D341Med (cell line): ENCODE measurements at places on chromosomes 5 and 9.

GRCh38 chr5:178469975-178470759 lies 120.0 kb downstream of the COL23A1 start:
- DNase-seq: no peak

DNA sequence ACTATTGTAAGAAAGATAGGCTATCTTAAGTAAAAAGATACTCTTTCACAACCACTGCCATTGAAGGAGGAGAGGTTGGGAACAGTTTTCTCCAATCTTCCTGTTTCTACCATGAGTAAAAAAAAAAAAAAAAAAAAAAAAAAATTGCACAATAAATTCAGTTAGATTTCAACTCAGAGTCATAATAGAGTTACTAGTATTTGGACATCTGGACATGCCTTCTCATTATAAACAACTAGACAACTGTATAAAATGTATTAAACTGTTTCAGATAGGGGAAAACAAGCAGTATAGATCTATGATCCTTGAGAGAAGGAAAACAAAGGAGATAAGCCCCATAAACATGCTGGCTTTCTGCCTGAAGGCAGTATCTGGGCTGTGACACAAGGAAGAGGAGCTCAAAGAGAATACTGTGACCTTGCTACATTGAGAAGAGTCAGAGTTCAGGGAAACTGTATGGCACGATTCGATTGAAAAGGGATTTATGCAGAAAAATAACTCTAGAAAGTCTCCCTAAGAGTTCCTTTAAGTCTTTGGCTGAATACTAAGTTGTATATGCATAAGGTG lies 249.2 kb upstream of the POU5F2 start:
- no peak for DNase-seq

DNA sequence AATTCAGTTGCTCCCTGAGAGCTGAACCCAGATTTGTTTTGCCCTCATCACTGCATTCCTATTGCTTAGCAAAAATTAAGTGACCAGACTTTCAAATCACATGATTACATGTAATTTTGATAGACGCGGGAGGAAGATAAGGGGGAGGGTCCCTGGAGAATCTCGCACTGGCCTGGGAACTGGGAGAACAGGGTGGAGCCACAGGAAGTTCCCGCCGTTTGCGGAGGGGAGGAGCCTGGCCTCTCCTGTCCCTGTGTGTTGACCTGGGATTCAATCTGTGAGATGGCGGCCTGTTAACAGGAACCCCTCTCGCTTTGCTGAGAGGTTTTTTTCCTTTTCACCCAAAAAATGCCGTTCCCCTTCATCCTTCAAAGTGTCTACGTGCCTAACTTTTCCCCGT lies 142.9 kb upstream of the OR13F1 start:
- no peak for DNase-seq

DNA sequence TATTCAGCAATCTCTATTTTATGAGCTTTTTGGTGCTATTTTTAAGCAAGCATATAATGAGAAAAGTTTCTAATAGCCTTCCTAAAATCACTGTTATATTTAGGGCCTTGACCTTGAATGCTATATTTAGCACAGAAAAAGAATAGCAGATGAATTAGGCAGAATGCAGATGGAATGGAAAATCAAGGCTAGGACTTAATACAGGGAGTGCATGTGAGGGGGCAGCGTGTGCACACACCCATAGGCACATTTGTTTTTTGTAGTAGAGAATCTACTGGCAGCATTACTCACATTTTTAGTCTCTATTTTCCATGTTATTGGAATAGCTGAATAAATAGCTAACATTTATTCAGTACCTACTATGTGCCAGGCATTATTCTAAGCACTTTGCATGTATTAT lies 79.9 kb downstream of the SVEP1 start:
- DNase-seq: no peak

DNA sequence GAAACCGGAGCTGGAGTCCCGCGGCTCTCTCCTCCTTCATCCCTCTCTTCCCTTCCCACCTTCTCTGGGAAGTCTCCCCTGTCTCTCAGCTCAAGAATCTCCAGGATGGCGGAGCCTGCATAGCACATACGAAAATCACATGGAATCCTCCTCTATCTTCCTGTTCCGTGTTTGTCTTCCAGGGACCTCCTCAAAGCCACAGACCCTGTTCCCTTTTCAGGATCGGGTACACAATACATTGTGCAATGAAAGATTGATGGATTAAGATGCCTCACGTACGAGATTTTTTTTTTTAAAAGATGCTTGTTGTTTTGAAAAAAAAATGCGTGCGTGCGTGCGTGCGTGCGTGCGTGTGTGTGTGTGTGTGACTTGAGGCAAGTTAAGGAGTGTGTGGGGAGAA lies 46.6 kb upstream of the OLFM1 start:
- DNase-seq: no peak

GRCh38 chr5:102283102-102283797 lies 12.8 kb downstream of the SLCO4C1 start:
- no peak for DNase-seq

- DNase-seq: peak; percentile 49
Observed at GRCh38 chr9:25964239-25964638, 286.0 kb upstream of the TUSC1 start.

GRCh38 chr5:137037848-137038247 lies 461.3 kb downstream of the SPOCK1 start:
- no peak for DNase-seq

DNA sequence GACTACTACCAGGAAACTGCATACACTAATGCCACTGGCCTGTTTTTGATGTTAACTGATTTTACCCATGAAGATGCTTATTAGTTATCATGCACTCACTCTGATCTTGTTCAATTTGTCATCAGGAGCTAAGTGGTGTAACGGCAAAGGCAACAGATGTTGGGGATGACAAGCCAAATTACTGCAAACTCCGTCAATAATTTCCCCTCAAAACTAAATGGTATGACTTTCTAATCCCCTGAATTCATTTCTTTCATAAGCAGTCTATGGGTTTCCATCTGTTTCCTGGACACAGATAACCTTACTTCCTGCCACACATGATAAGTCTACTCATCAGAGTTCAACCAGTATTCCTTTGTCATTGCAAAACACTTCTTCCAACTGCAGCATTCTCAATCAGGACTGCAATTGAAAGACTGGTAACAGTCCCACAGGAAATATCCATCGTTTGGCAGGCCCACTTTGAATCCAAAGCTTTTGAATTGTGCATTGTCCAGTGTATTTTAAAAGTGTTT lies 96.2 kb upstream of the SMC2 start:
- DNase-seq: no peak

- DNase-seq: no peak
Observed at GRCh38 chr5:124580925-124581737, 165.3 kb downstream of the ZNF608 start.

DNA sequence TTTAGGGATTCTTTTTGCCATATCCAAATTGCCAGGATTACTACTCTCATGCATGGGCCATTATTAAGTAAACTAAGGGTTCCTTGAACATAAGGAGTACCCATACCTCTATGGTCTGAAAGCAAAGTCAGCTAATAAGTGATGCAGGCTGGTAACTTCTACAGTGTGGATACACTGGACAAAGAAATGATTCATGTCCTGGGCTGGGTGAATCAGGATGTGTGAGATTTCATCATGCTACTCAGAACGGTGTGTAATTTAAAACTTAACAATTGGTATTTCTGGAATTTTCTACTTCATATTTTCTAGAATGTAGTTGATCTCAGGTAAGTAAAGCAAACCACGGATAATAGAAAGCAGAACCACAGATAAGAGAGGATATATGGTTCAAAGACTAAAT lies 428.8 kb downstream of the CHSY3 start:
- no peak for DNase-seq

GRCh38 chr9:7813030-7813429 lies 13.5 kb upstream of the DMAC1 start:
- DNase-seq: no peak

- no peak for DNase-seq
Observed at GRCh38 chr5:74761241-74761640, 5.7 kb downstream of the GFM2 start.

DNA sequence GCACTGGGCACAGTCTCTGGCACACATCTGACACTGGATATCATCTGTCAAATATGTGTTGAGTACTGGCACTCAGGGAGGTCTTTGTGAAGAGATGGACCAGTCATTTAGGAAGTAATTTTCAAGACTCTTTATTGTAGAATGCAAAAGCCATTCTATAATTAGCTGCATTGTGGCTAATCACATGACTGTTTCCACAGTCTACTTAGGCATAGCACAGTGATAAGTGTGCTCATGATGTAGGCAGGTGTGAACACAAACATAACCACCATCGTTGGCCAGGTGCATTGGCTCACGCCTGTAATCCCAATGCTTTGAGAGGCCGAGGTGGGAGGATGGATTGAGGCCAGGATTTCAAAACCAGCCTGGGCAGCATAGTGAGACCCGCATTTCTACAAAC lies 62.2 kb downstream of the CFAP77 start:
- DNase-seq: no peak

DNA sequence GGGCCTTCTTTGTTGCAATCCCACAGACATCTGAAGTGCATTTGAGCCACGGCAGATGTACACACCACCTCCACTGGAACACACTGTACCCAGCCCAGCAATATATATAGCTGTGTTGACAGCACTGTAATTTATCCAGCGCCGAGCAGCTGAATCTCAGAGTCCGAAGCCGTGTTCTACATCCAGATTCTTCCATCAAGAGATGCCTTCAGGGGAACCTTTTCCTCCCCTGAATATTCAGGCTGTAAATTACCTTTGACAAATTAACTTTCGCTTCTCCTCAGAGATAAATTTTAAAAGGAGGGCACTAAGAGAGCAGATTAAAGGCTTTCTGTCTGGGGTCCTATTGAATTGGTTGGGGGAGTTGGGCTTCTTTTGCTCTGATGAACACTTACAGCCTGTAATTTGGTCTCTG lies 76.4 kb downstream of the ROR2 start:
- DNase-seq: no peak

DNA sequence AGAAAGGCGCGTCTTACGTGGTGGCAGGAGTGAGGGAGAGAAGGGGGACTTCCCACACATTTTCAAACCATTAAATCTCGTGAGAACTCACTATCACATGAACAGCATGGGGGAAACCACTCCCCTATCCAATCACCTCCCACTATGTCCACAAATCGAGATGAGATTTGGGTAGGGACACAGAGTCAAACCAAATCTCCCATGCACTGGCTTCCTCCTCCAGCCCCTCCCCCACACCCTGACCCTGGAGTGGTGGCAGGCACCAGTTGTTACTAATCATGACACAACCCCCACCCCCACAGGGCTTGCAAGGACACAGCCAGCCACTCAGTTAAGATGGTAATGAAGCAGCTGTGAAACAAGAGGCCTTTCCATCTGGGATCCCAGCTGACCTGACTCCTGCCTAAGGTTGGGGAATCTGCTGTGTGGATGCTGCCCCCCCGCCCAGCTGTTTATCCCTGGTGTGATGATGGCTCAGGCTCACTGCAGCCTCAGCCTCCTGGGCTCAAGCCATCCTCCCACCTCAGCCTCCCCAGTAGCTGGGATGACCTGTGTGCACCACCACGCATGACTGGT lies 57.1 kb upstream of the FUBP3 start:
- DNase-seq: no peak

GRCh38 chr5:117665121-117665520 lies 1090.5 kb upstream of the SEMA6A start:
- no peak for DNase-seq

DNA sequence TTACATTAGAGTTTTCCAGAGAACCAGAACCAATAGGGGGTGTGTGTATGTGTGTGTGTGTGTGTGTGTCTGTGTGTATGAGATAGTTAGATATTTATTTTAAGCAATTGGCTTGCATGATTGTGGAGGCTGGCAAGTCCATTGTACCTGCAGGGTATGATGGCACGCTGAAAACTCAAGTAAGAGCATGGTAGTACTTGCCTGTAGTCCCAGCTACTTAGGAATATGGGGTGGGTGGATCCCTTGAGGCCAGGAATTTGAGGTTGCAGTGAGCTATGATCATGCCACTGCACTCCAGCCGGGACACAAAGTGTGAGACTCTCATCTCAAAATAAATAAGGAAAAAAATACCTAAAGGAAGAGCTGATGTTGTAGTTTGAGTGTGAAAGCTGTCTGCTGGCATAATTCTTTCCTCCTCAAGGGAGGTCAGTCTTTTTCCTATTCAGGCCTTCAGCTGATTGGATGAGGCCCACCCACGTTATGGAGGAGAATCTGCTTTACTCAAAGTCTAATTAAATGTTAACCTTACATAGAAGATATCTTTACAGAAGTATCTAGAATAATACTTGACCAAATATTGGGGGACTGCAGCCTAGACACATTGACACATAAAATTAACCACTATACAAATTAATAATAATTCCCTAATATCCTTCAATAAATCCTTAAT lies 107.6 kb downstream of the FGF1 start:
- DNase-seq: no peak

- no peak for DNase-seq
Observed at GRCh38 chr5:172896465-172896864, 62.4 kb downstream of the ERGIC1 start.

GRCh38 chr9:73135394-73135793 lies 16.3 kb upstream of the ANXA1 start:
- DNase-seq: no peak

DNA sequence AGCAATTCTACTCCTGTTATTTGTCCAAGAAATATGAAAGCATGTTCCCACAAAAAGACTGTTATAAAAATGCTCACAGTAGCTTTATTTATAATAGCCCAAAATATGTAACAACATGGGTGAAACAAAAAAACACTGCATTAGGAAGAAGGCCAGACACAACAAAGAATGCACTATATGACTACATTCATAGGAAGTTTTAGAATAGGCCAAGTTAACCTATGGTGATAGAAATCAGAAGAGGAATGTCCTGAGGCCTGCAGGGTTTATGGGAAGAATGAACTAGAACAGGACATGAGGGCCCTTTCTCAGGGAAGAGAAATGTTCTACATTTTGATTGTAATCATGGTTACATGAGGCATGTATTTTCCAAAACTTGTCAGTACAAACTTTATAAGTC lies 24.7 kb upstream of the TAS2R1 start:
- DNase-seq: no peak

DNA sequence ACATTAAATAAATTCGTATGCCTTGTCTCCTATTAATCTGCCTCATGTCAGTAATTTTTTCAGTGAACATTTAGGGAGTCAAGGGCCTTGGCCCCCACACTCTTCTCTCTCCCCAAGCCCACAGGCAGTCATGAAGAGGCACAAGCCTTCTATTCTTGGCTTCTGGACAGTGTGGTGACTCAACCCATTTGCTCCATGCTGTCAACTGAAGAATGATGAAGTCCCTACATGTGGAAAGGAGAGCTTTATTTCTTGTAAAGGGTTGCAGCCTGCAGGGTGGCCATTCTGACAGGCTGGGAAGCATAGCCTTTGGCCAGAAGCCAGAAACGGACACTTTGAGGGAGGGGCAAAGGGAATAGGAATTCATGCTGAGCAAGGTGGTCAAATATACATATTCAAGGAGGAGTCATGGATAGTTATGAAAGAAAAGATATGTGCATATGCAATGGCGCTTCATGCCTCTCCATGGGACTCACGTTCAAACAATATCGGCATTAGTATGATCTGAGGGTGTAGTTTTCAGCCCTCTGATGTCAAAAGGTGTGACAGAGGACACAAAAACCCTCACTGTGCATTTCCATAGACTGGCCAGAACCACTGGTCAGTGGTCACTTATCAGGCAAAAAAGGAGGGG lies 31.3 kb downstream of the ANKRA2 start:
- DNase-seq: no peak
